ENCODE measurements at places on chromosomes 4 and X. TPM values are rescaled to one million over a fixed set of nuclear protein-coding genes. Genes with fewer than 3 reads are reported as not detected.

Gene TRAM1L1
- total RNA-seq = 28.9 TPM

Gene ITGB1BP2
- 0.41 TPM for total RNA-seq

Gene LRIT3
- total RNA-seq = not detected

Gene HCCS
- total RNA-seq = 15.1 TPM

GRCh38 chr4:39889226-39889625 lies 88.5 kb downstream of the PDS5A start:
- no peak for DNase-seq

DNA sequence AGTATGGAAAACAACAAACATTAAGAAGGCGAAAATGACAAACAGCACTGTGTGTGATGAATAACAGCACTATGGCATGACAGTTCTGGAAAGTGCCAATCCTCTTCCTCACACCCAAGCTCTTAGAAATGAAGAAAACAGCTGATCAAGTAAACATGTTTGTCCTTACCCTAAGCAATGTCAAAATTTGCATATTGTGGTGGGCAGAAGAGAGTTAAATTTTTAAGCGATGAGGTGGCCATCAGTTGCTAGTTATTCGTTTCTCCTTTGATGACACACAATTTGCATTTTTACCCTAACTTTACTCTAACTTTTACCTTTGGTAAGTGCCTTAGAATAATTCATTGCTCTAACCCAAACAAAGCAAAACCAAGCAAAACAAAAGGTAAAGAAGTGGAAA lies 8.8 kb downstream of the PROM1 start:
- no peak for DNase-seq

GRCh38 chr4:158538911-158539310 lies 17.2 kb downstream of the RXFP1 start:
- DNase-seq = no peak

GRCh38 chr4:129344058-129344457 lies 248.1 kb downstream of the C4orf33 start:
- peak; percentile 5 for DNase-seq

DNA sequence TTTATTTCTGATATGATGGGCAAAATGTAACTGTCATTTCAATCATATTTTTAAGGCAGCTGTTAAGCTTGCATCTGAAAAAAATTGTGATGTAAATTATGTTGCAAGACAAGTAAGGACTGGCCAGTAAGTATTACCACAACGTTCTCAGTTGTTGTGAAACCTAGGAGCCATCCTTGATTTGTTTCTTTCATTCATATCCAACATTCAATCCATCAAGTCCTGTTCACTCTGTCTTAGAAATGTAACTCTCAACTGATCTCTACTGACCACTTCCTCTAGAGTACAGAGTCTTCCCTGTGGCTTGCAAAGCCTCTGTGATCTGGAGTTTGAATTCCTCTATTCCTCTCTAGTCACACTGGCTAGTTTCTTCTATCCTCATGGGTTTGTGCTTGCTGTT lies 161.4 kb upstream of the MAD2L1 start:
- no peak for DNase-seq

DNA sequence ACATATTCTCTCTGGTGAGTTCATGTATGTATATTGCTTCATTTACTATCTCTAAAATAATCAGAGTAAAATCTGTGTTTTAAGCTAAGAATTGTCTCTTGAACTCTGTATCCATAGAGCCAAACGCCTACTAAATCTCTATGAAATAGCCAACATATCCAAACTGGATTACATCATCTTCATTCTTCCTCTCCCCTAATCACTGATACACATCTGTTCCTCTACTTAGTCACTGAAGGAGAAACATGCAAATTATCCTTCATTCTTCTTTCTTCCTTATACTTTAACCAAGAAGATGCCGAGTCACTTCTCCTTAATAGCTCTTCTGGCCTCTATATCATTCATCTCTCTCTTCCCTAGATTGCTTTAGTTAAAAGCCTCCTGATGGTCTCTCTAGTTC lies 630.4 kb upstream of the FTHL17 start:
- DNase-seq = no peak

GRCh38 chr4:37891260-37892159 lies 626 bp downstream of the TBC1D1 start:
- DNase-seq = peak; percentile 50

DNA sequence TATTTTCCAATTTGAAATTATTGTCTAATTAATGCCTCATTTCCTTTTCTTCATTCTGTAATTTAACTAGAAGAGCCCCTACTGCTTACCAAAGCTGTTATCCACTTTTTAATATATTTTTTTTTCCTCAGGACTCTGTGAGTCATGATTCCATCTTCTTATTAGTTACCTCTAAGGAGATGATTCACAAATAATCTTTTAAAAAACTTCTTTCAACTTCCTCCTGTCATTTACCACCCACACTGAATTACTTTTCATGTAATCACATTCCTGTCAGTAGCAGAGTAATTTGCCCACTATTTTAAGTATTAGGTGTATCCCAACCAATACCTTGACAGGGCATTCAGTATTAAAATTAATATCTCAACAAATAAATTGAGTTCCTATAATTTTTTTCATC lies 470.9 kb upstream of the ADGRL3 start:
- no peak for DNase-seq

DNA sequence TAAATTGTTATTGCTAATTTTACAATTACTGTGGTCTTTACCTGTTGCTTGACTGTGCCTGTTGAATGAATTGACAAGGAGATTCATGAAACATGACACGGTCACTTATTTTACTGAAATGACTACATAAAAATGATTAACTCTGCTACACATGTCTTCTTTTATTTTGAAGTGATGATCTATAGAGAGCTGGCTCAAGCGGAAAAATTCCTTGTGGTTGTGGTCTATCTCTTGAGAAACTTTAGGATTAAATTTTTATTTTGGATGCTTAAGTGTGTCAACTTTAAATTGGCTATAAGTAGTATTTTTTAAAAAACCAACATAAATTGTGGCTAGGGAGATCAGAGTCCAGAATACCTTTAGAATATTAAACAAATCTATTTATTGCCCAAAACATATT lies 131.8 kb upstream of the PITX2 start:
- DNase-seq = no peak

- DNase-seq = no peak
Measured at GRCh38 chrX:9171841-9172463, 138.0 kb upstream of the FAM9B start.

GRCh38 chrX:67555578-67556203 lies 11.9 kb downstream of the AR start:
- DNase-seq = no peak

- no peak for DNase-seq
Measured at GRCh38 chrX:41868392-41868977, 54.9 kb downstream of the CASK start.

- no peak for DNase-seq
Measured at GRCh38 chr4:139900964-139901376, 235.4 kb downstream of the MGST2 start.

GRCh38 chr4:139910106-139910505 lies 243.9 kb downstream of the MAML3 start:
- DNase-seq = no peak

- no peak for DNase-seq
Measured at GRCh38 chr4:82213485-82214417, 160.0 kb downstream of the HNRNPD start.

GRCh38 chr4:88583631-88584470 lies 8.4 kb upstream of the HERC3 start:
- DNase-seq = no peak

DNA sequence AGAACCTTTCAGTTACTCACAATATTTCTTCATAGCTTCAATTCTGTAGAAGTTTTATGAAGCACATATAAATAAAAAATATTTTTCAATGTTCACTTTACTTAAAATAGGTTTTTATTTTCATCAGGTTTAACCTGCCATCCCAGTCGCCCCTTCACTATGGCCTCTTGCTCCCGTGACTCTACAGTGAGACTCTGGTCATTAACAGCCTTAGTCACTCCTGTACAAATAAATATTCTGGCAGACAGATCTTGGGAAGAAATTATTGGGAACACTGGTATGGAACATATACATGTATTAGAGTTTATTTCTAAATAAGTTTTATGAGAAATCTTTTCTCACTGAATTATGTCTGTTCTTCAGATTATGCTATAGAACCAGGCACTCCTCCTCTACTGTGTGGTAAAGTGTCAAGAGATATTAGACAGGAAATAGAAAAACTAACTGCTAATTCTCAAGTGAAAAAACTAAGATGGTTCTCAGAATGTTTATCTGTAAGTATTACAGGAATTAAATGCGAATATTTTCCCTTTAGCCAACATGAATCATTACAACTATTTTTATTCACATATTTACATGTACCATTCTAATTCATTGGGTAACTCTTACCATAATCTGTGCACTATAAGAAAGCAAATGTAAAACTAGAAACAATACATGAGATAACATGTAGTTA lies 45.6 kb downstream of the SPATA4 start:
- DNase-seq = no peak

All from frontal cortex (tissue), 4 donors.